Mesenchymal stem cell (in vitro differentiated cells and primary cell): ENCODE measurements at places on chromosomes 1 and 21.

- H3K36me3 ChIP-seq: no peaks in the 10 kb centered on the region
- DNase-seq: no peak
- no peaks in the 10 kb centered on the region for H3K27me3 ChIP-seq
- peaks cover 3% of the 10 kb centered on the region for H3K4me1 ChIP-seq
- H3K4me3 ChIP-seq: no peak overlapping the region
Observed at GRCh38 chr1:178109348-178110143, 15.6 kb downstream of the RASAL2 start.

GRCh38 chr1:23343221-23344110, 618 bp downstream of the HNRNPR start:
- H3K4me3 ChIP-seq: peak overlapping the region; percentile 94
- H3K27me3 ChIP-seq: no peaks in the 10 kb centered on the region

DNA sequence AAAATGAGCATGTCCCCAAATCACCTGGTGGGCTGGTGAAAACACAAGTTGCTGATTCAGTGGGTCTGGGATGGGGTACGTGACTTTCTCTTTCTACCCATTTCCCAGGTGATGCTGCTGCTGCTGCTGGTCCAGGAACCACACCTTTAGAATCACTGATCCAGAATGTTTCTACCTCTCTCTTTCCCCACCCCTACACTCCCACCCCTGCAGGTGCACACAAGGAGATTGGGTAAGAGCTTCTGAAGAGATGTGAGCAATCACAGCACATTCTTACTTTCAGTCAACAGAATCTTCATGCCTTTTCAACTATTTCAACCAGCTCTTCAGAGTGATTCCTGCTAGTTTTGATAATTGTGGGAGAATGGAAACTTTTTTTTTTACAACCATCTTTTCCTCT, 130.9 kb downstream of the LMX1A start:
- H3K27ac ChIP-seq: no peak overlapping the region
- no peak for DNase-seq
- no peaks in the 10 kb centered on the region for H3K36me3 ChIP-seq

GRCh38 chr21:34994766-34995631, 54.1 kb downstream of the RUNX1 start:
- H3K27ac ChIP-seq: no peak overlapping the region
- no peaks in the 10 kb centered on the region for H3K27me3 ChIP-seq
- peaks cover 6% of the 10 kb centered on the region for H3K4me1 ChIP-seq
- no peak for DNase-seq
- no peak overlapping the region for H3K4me3 ChIP-seq
- no peaks in the 10 kb centered on the region for H3K36me3 ChIP-seq

DNA sequence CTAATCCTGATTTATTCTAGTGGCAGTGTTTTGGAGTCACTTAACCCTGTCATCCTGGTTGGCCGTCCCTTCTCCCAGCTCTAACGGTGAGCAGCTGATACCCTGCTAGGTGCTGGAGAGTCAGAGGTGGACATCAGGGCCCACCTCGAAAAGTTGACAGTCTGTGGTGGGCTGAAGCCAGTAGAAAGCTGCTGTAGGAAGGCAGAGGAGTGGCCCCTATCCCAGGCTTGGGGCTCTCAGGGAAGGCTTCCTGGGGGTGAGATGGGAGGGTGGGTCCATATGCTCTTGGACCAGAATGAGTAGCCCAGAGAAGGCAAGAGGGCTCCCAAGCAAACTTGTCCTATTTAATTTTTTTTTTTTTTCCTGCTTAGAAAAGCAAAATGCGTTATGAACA, 475 bp upstream of the RPL5 start:
- peaks cover 5% of the 10 kb centered on the region for H3K4me1 ChIP-seq
- no peaks in the 10 kb centered on the region for H3K27me3 ChIP-seq
- H3K4me3 ChIP-seq: no peak overlapping the region
- H3K36me3 ChIP-seq: peaks cover 10% of the 10 kb centered on the region
- peak; percentile 30 for DNase-seq
- no peak overlapping the region for H3K27ac ChIP-seq

DNA sequence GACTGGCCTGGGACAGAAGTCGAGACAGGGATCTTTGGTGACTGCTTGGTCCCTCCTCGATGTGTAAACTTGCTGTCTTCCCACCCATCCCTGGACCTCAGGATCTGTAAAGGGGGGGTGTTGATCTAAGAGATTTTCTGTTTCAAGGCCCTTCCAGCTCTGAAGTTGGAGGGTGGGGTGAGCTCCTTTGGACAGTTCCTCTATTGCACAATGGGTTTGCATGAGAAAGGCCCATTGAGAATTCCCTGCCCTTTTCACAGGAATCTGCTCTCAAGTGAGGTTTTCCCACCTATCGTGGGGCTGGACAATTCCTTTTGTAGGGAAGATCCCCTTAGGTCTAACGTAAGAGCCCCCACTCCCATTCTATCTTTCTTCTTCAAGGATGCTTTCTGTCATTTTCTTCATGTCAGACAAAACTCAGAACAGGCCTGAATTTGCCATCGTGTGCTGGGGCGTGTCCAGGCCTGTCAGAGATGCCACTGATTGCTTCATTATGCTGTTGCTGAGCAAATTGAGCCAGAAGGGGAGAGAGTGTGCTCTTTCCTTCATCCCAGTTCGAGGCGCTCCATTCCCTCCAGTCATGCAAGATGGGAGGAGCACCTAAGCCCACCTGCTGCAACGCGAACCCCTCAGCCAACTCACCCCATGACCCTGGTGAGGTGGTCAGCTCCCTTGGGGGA, 149.9 kb upstream of the IGSF21 start:
- no peak overlapping the region for H3K27ac ChIP-seq
- no peak for DNase-seq
- no peaks in the 10 kb centered on the region for H3K36me3 ChIP-seq
- H3K27me3 ChIP-seq: peaks cover 41% of the 10 kb centered on the region

GRCh38 chr1:109586055-109586454, 33.4 kb downstream of the GNAT2 start:
- no peak overlapping the region for H3K27ac ChIP-seq
- H3K4me1 ChIP-seq: no peaks in the 10 kb centered on the region
- peaks cover 16% of the 10 kb centered on the region for H3K36me3 ChIP-seq
- no peaks in the 10 kb centered on the region for H3K27me3 ChIP-seq

DNA sequence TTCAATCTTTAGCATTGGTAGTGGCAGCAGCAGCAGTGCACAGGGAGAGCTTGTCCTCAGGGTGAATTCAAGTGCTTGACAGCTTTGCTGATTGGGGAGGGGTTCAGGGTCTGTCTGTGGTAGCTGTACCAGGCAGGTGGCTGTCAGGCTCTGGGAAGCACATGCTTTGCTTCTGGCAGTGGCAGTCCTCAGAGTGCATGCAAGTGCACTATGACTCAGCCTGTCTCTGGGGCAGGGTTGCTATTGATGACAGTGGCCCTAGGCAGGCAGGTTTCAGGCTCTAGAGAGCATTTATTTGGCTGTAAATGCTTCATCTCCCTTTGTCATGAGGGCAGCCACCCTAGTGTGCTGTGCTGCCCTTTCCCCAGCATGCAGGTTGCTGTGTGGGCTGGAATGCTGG, 251.9 kb upstream of the LRRC7 start:
- H3K27me3 ChIP-seq: no peaks in the 10 kb centered on the region
- no peaks in the 10 kb centered on the region for H3K36me3 ChIP-seq
- no peak for DNase-seq
- H3K4me1 ChIP-seq: no peaks in the 10 kb centered on the region
- H3K27ac ChIP-seq: no peak overlapping the region
- H3K4me3 ChIP-seq: no peak overlapping the region

DNA sequence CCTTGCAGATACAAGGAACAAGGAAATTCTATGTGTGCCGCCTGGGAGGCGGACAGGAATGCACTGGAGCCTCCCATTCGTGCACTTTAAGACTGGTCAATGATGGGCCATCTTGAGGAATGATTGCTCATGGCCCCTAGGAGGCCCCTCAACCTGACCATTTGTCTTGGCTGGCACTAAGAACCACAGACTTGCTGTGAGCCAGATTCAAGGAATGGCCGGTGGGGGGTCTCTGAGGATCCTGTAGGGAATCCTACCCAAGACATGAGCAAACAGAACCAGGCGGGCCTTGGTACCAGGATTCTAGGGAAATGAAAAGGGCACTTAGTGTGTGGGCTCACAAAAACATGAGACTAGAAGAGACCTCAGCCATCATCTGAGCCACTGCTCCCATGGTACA, 28.1 kb upstream of the GOLT1A start:
- no peak overlapping the region for H3K4me3 ChIP-seq
- H3K4me1 ChIP-seq: no peaks in the 10 kb centered on the region
- peaks cover 21% of the 10 kb centered on the region for H3K27me3 ChIP-seq
- no peaks in the 10 kb centered on the region for H3K36me3 ChIP-seq
- DNase-seq: no peak

GRCh38 chr21:46052703-46053651, 44.9 kb upstream of the COL6A2 start:
- no peak overlapping the region for H3K4me3 ChIP-seq
- H3K4me1 ChIP-seq: peaks cover 40% of the 10 kb centered on the region
- H3K27ac ChIP-seq: no peak overlapping the region
- peak; percentile 86 for DNase-seq

DNA sequence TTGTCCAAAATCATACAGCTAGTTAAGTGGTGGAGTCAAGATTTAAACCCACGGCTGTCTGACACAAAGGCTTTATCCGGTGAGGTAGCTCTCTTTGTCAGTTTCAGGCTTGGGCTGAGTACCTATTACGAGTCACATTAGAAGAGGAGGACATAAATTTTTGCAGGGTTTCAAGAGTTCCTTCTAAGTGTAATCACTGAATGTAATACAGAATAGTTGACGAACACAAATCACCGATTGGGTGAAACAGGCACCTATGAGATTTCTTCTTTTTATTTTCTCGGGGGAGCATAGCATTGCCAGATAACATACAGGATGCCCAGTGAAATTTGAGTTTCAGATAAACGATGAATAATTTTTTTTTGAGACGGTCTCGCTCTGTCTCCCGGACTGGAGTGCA, 847 bp downstream of the PSMD4 start:
- peaks cover 3% of the 10 kb centered on the region for H3K4me1 ChIP-seq
- H3K36me3 ChIP-seq: peaks cover 6% of the 10 kb centered on the region
- no peak overlapping the region for H3K27ac ChIP-seq

DNA sequence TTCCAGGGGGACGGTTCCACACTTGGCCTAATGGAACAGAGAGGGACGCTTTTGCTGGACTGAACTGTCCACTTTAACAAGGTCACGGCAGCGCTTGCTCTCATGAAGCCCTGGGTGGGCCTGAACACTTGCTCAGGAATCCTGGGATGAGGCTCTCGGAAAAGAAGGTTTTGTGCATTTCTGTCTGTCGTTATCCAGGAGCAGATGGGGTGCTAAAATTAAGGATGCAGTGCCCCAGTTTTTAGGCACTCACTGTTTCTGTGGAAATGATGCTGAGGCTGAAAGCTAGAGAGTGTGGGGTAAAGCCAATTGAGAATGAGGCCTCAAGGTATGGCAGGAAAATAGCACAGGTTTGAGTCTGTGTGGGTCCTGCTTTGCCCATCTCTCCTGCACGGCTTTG, 111.0 kb downstream of the DAB1 start:
- H3K4me1 ChIP-seq: no peaks in the 10 kb centered on the region
- no peak overlapping the region for H3K4me3 ChIP-seq
- no peaks in the 10 kb centered on the region for H3K27me3 ChIP-seq
- no peaks in the 10 kb centered on the region for H3K36me3 ChIP-seq
- H3K27ac ChIP-seq: no peak overlapping the region

- H3K4me3 ChIP-seq: peak overlapping the region; percentile 68
- DNase-seq: peak; percentile 67
- H3K36me3 ChIP-seq: no peaks in the 10 kb centered on the region
- no peaks in the 10 kb centered on the region for H3K27me3 ChIP-seq
Observed at GRCh38 chr1:226082959-226083301, 20.4 kb downstream of the H3-3A start.

GRCh38 chr1:86926883-86927282, 12.4 kb downstream of the HS2ST1 start:
- H3K4me3 ChIP-seq: no peak overlapping the region
- no peak for DNase-seq
- H3K36me3 ChIP-seq: peaks cover 4% of the 10 kb centered on the region
- no peaks in the 10 kb centered on the region for H3K27me3 ChIP-seq
- H3K4me1 ChIP-seq: no peaks in the 10 kb centered on the region

GRCh38 chr1:2300004-2300771, 72.1 kb downstream of the SKI start:
- no peaks in the 10 kb centered on the region for H3K27me3 ChIP-seq
- peak overlapping the region; percentile 44 for H3K4me3 ChIP-seq
- DNase-seq: no peak
- peaks cover 22% of the 10 kb centered on the region for H3K36me3 ChIP-seq
- H3K27ac ChIP-seq: no peak overlapping the region

- no peaks in the 10 kb centered on the region for H3K36me3 ChIP-seq
- no peaks in the 10 kb centered on the region for H3K27me3 ChIP-seq
- no peak overlapping the region for H3K27ac ChIP-seq
Observed at GRCh38 chr1:45200906-45201500, 5.4 kb downstream of the ZSWIM5 start.

- H3K4me1 ChIP-seq: peaks cover 4% of the 10 kb centered on the region
- no peak overlapping the region for H3K4me3 ChIP-seq
- H3K36me3 ChIP-seq: no peaks in the 10 kb centered on the region
- DNase-seq: peak; percentile 78
- peak overlapping the region; percentile 77 for H3K27ac ChIP-seq
Observed at GRCh38 chr1:94947437-94947836, 20.5 kb upstream of the CNN3 start.

DNA sequence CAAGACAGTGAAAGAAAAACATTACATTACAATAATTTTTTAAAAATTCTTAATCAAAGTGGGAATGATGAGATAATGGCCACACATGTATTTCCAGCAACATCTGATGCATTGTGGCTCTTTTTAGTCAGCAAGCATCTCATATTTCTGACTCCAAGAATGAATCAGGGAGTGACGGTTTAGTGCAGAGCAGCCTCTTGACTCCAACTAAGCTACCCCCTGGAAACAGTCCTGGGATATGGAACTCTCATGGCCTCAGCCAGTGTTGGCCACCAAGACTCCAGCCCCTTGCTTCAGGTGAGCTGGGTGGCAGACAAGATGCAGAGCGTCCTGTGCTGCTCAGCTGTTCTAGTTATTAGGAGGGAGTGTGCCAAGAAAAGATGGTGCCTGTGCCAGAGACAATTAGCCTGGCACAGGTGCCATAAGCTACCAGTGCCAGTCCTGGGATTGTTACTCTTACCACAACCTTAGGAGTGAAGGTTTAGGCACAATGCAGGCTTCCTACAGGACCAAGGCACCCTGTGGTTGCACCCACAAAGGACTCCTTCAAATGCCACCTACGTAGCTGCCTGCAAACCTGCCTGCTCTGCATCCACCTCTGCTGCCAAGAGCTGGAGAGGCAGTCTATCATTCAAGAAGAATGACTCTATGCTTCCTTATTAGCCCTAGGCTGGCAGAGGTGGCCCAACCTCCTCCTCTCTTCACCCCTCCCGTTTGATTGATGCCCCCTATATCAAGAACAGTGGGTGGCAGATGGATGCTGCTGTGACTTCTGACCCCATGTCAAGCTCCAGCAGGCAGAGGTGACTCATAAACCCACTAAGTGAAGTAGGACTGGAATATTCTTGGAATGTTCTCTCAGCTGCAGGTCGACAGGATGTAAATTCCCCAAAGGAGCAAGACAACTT, 6.0 kb upstream of the SEC16B start:
- no peak overlapping the region for H3K4me3 ChIP-seq
- H3K4me1 ChIP-seq: peaks cover 8% of the 10 kb centered on the region
- H3K36me3 ChIP-seq: peaks cover 4% of the 10 kb centered on the region
- DNase-seq: peak; percentile 11
- H3K27ac ChIP-seq: peak overlapping the region; percentile 99
